CD8-positive, alpha-beta memory T cell (primary cell): ENCODE measurements at places on chromosomes 2 and 18.

DNA sequence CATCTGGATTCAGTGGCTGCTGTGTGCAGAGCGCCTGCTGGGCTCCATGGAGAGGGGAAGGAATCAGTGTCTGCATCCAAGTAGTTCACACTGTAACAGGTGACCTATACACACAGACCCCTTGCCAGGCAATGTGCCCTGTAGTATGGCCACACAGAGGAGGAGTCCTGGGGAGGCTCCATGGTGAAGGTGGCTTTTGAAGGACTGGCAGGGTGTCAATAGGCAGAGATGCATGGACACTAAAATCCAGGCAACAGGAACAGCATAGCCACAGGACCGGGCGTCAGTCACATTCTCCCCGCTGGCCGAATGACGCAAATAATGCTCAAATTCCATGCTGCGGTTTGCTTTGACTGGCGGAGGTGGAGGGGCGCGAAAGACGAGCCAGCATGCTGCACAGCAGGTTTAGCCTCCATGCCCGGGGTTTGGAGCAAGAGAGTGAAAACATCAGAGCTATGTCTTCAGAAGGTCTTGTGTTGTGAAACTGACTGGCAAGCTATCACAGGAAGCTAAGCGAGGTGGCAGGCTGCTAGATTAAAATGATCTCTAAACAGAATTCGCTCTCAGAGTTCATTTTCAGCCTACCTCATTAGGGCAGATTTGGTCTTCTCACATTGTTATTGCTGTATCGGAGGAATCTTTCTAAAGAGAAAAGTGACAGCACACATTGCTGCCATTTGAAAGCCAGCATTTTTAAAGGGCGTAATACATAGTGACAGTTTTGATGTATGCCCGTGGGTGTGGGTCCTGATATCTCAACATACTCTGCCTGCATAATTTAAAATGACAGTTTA lies 1.2 kb upstream of the CHMP1B start:
- peak overlapping the region; percentile 97 for H3K27ac ChIP-seq
- no peaks in the 10 kb centered on the region for H3K27me3 ChIP-seq
- H3K4me1 ChIP-seq: peaks cover 22% of the 10 kb centered on the region
- peak; percentile 58 for DNase-seq

DNA sequence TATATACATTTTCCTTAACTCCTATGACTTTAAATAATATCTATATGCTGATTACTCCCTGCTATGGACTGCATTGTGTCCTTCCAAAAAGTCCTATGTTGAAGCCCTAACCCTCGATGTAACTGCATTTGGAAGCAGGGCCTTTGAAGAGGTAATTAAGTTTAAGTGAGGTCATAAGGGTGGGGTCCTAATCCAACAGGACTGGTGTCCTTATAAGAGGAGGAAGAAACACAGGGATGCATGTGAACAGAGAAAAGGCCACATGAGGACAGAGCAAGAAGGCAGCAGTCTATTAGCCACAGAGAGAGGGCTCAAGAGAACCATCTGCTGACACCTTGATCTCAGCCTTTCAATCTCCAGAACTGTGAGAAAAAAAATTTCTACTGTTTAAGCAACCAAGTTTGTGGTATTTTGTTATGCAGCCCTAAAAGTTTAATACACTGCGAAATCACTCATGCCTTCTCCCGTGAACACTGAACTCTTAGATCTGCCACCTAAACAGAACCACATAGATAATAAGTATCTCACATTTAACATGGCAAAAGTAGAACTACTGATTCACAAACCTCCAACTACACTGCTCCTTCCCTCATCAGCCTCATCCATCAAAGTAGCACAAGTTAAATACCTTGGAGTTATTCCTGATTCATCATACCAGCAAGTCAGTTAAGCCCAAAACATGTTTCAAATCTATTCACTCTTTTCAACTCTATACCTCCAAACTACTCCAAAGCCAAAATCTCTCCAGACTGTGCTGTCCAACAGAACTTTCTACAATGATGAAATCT lies 65.4 kb downstream of the HIBCH start:
- H3K36me3 ChIP-seq: no peaks in the 10 kb centered on the region
- no peak for DNase-seq
- no peak overlapping the region for H3K4me3 ChIP-seq
- H3K27ac ChIP-seq: no peak overlapping the region
- no peaks in the 10 kb centered on the region for H3K4me1 ChIP-seq

- no peak overlapping the region for H3K4me3 ChIP-seq
- DNase-seq: no peak
- no peaks in the 10 kb centered on the region for H3K36me3 ChIP-seq
- peaks cover 23% of the 10 kb centered on the region for H3K27me3 ChIP-seq
- H3K4me1 ChIP-seq: no peaks in the 10 kb centered on the region
These were observed 82.2 kb downstream of the CELF4 start for GRCh38 chr18:37483221-37483971.

- no peaks in the 10 kb centered on the region for H3K27me3 ChIP-seq
- H3K4me1 ChIP-seq: no peaks in the 10 kb centered on the region
- H3K36me3 ChIP-seq: no peaks in the 10 kb centered on the region
These were observed 86.0 kb downstream of the TAF4B start for GRCh38 chr18:26312199-26312598.

DNA sequence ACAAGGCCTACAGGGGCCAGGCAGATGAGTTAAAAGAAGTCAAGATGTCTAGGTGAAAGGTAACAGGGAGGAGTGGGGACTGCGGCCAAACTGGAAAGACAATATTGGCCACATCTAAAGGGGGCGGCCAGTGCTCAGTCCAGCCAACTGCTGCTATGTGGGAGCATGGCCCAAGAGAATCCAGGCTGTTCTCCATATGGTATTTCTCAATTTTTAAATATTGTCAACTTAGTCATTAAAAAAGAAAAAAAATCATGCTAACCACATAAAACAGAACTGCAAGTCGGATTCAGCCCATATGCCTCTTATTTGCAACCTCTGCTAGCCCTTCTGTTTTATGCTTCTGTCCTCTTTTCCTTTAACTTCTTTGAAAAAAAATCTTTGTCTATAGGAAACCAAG lies 14.8 kb downstream of the TRABD2A start:
- no peak overlapping the region for H3K27ac ChIP-seq
- H3K27me3 ChIP-seq: no peaks in the 10 kb centered on the region
- peaks cover 6% of the 10 kb centered on the region for H3K36me3 ChIP-seq
- no peak for DNase-seq
- H3K4me3 ChIP-seq: no peak overlapping the region

GRCh38 chr2:178990533-178991241 lies 59.2 kb downstream of the CCDC141 start:
- H3K4me3 ChIP-seq: no peak overlapping the region
- DNase-seq: no peak

DNA sequence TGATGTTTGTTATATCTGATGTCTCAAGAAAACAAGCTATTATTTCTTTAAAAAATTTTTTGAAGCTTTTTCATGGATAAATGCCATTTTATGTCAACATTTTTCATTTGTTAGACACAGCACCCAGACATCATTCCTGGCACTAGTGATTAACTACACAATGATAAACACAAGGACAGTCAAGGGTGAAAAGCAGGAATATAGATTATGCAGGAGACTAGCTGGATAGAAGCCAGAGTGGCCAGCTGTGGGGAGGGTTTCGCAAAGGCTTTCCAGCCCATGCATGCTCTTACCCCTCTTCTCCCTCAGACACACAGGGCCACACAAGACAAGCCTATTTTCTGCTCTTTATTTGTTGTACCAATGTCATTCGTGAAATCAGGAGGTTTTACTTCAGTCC lies 127.1 kb upstream of the TTC39C start:
- peaks cover 19% of the 10 kb centered on the region for H3K4me1 ChIP-seq
- H3K27me3 ChIP-seq: no peaks in the 10 kb centered on the region
- no peaks in the 10 kb centered on the region for H3K36me3 ChIP-seq
- no peak for DNase-seq
- H3K27ac ChIP-seq: no peak overlapping the region

- H3K36me3 ChIP-seq: no peaks in the 10 kb centered on the region
- no peak overlapping the region for H3K27ac ChIP-seq
- no peak for DNase-seq
- H3K4me3 ChIP-seq: no peak overlapping the region
- no peaks in the 10 kb centered on the region for H3K27me3 ChIP-seq
These were observed 1.7 kb downstream of the SYT4 start for GRCh38 chr18:43275546-43275945.

DNA sequence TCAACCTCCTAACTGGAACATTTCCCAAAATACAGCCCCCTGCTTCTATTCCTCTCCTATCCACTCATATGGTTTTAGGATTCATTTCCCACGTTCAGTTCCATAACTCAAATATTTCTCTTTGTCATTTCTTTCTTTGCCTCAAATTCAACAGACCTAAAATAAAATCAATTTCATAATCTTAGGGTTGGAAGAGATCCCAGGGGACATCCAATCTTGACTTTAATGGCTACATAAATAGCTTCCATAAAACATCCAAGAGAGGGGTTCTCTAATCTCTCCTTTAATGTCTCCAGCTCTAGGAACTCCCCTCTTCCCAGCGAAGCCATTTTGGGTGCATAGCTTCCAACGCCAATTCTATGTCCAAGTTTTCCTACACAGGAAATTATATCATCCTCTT lies 33.8 kb downstream of the RBKS start:
- no peak for DNase-seq
- no peak overlapping the region for H3K4me3 ChIP-seq
- H3K36me3 ChIP-seq: no peaks in the 10 kb centered on the region
- H3K27ac ChIP-seq: no peak overlapping the region
- H3K4me1 ChIP-seq: no peaks in the 10 kb centered on the region

DNA sequence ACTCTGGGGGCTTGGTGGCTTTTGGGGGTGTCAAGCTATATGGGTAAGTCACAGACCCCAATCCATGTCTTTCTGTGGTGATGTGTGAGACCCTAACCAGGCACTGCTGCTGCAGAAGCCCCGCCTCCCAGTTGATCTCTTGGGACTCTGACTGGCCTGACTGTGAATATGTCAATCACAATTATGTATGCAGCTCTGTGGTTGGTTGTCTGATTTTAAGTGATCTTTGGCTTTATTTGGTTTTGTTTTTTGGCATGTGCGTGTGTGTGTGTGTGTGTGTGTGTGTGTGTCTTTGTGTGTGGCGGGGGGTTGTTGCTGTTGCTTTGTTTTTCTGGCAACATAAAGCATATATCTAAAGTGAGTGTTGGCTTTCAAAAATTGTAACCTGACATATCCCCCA lies 78.5 kb upstream of the GLS start:
- no peaks in the 10 kb centered on the region for H3K4me1 ChIP-seq
- H3K36me3 ChIP-seq: no peaks in the 10 kb centered on the region
- no peaks in the 10 kb centered on the region for H3K27me3 ChIP-seq
- H3K4me3 ChIP-seq: no peak overlapping the region
- no peak for DNase-seq
- H3K27ac ChIP-seq: no peak overlapping the region

- H3K4me3 ChIP-seq: peak within 1 kb of the TSS; percentile 12
- peak within 1 kb of the TSS; percentile 16 for H3K27ac ChIP-seq
- H3K4me1 ChIP-seq: peaks cover 27% of the 10 kb centered on the region
- peak; percentile 76 for DNase-seq
- H3K36me3 ChIP-seq: no peaks in the 10 kb centered on the region
These were observed at the start of gene NMUR1 for GRCh38 chr2:231530099-231531011. Gene NMUR1, minus strand, starts transcription at chr2:231530445. Its CDS starts 84 bp downstream, at chr2:231530361.

- H3K4me1 ChIP-seq: peaks cover 10% of the 10 kb centered on the region
- H3K27ac ChIP-seq: no peak overlapping the region
- no peak for DNase-seq
These were observed 133.7 kb downstream of the HAUS1 start for GRCh38 chr18:46237891-46238290.

DNA sequence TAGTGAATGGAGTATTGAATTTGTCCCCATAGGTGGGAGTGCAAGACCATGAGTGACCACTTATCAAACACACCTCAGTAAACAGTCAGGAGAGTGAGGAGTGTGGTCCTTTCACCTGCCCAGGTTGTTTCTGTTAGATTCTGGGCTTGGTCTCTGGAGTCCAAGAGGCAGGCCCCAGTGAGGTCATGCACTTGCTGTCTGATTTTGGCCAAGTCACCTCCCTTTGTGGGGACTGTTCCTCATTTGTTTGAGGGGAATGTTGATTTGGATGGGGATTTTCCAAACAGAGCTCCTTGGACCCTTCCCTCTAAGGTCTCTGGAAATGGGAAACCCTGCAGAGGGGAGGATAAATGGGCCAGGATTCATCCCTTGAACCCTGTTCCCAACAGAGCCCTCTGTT lies 7.3 kb downstream of the IL1RN start:
- no peaks in the 10 kb centered on the region for H3K36me3 ChIP-seq
- peaks cover 14% of the 10 kb centered on the region for H3K4me1 ChIP-seq
- no peak overlapping the region for H3K4me3 ChIP-seq
- H3K27ac ChIP-seq: no peak overlapping the region

- no peaks in the 10 kb centered on the region for H3K4me1 ChIP-seq
- no peaks in the 10 kb centered on the region for H3K36me3 ChIP-seq
- H3K27ac ChIP-seq: no peak overlapping the region
- no peak for DNase-seq
These were observed 226.3 kb downstream of the EIPR1 start for GRCh38 chr2:3151153-3151918.

GRCh38 chr2:145137901-145138300 lies 618.0 kb upstream of the ZEB2 start:
- H3K4me3 ChIP-seq: no peak overlapping the region
- DNase-seq: no peak
- H3K27ac ChIP-seq: no peak overlapping the region
- no peaks in the 10 kb centered on the region for H3K36me3 ChIP-seq
- H3K27me3 ChIP-seq: no peaks in the 10 kb centered on the region
- H3K4me1 ChIP-seq: no peaks in the 10 kb centered on the region

- no peaks in the 10 kb centered on the region for H3K27me3 ChIP-seq
- no peaks in the 10 kb centered on the region for H3K36me3 ChIP-seq
- no peaks in the 10 kb centered on the region for H3K4me1 ChIP-seq
- no peak for DNase-seq
These were observed 121.2 kb downstream of the IRS1 start for GRCh38 chr2:226678422-226678821.

DNA sequence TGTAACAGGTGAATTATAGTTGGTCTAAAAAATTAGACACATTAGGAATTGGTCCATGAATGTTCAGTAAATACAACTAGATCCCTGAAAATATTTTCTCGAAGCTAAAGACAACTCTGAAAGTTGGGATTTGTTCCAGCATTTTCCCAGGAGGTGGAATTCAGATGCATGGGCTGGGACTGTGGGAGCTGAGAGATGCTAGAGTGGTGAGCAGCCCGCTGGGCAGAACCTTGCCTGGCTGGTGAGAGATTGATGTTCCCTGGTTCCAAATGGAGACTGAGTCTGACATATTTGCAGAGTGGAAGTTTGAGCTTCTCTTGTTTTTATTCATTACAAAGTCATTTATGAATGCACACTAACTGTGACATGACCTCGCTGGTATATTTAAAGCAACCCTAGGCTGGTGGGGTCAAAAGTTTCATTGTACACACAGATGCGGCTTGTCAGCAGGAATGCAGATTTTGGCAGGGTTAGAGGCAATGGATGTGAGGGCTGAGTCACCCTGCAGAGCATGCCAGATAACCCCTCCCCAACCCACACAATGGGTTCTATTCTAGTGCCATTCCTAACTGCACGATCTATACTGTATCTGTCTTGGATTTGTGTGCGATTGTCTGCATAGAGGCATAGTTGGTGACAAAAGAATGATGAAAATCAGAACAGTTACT lies 23.5 kb upstream of the TMEM178A start:
- no peaks in the 10 kb centered on the region for H3K36me3 ChIP-seq
- H3K27me3 ChIP-seq: no peaks in the 10 kb centered on the region
- H3K4me1 ChIP-seq: no peaks in the 10 kb centered on the region
- no peak overlapping the region for H3K27ac ChIP-seq
